ENCODE measurements at places on chromosomes 2 and 18.

DNA sequence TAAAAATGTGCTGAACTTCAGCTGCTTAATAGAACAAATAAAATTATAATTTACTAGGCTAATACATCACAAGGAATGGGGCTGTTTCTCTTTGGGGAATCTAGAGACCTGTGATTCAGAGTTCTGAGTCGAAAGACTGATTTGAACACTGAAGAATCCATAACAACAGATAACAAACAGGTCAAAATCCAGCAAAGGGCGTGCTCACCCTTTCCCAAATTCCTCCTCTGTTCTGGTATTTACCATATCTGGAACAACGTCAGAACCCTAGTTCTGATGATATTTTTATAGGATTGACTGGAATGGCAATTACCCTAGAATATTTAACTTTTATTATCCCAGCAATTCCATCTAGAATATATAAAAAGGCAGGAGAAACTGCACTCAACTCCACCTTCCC is 66.0 kb upstream of the ITGA6 start:
- no peak for DNase-seq

- peak; percentile 27 for DNase-seq
Measured at GRCh38 chr2:201813996-201814760, 7.8 kb downstream of the CDK15 start.

GRCh38 chr2:74375838-74376237 is 4.3 kb downstream of the DCTN1 start:
- no peak for DNase-seq

- DNase-seq: no peak
Measured at GRCh38 chr2:206700156-206700555, 18.0 kb downstream of the DYTN start.

DNA sequence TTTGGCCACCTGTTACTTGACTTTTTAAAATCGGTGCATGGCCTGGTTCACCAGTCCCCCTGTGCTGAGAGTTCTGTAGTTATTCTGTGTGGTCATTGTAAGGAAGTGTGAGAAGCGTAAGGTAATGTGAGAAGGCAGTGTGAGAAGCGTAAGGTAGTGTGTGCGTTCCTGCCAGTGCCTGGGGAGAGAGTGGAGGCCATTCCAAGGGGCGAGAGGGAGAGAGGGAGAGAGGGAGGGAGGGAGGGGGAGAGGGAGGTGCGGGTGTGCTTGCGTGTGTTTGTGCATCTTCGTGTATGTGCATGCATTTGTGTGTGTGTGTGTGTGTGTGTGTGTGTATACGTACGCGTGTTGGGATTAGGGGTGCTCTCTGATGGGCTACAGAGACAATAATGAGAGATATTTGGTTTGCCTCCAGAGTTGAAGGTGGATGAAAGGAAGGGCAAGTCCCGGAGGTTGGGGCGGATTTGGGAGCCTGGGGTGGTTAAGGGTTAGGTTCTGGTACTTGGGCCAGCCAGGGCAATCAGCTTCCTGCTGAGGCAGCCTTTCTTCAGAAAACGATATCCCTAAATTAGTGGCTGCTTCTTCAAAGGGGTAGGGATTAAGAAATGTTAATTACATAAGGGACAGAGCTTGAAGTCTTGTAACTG is 53.7 kb downstream of the SGPP2 start:
- DNase-seq: no peak

DNA sequence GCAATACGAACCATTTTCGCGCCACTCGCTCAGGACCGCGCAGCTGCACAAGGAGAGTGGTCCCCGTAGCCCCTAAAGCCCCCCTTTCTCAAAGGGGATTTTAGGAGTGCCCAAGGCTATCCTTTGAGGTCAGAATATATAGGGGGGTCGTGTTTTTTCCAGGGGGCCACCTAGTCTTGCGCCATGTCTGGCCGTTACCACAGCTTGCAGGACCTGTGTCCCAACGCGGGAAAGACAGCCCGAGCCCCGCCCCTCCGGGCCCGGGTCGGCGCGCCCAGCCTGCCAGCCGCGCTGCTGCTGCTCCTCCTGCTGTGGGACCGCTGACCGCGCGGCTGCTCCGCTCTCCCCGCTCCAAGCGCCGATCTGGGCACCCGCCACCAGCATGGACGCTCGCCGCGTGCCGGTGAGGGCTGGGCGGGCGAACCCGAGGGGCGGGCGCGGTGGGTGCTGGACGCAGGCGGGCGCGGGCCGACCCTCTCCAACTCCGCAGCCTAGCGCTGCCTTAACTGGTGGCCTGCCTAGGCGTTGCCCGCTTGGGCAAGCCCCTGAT is at the start of gene CDCA7:
TSS of gene CDCA7 (plus strand) at position 291 of the 550 bp plus-strand sequence. CDS start at position 383, 92 bp downstream.
- peak; percentile 69 for DNase-seq

- DNase-seq: no peak
Measured at GRCh38 chr2:224293976-224294375, 107.9 kb downstream of the FAM124B start.

- DNase-seq: no peak
Measured at GRCh38 chr2:86308356-86308755, 29.1 kb downstream of the REEP1 start.

- DNase-seq: no peak
Measured at GRCh38 chr2:157106950-157107349, 150.6 kb upstream of the GALNT5 start.

- DNase-seq: no peak
Measured at GRCh38 chr2:47519147-47519537, 116.2 kb downstream of the MSH2 start.

- no peak for DNase-seq
Measured at GRCh38 chr2:47208852-47209606, 53.9 kb upstream of the STPG4 start.

GRCh38 chr2:46329803-46330775 is 32.9 kb downstream of the EPAS1 start:
- no peak for DNase-seq

- no peak for DNase-seq
Measured at GRCh38 chr18:63477968-63478367, 1.2 kb downstream of the SERPINB5 start.

DNA sequence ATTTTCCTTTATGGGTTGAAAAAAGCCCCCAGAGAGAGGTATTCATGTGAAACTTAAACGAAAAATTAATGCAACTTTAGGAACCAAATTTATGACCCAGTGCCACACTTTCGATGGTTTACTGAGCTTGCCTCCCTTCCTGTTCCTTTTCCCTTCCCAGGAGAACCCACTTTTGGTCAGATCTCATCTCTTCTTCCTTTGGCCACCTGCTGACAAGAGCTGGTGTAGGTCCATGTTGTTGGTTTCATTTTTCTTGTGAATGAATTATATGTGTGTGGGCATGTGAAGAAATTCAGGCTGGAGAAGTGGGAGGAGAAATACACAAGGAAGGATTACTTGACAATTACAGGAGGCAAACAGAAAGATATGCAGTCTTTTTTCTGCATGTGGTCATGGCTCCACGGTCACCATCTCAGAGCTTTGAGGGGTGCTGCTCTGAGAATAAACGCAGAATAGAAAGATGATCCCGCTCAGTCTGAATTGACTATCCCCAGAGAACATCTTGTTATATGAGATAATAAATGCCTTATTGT is 111.3 kb upstream of the TCF4 start:
- no peak for DNase-seq

DNA sequence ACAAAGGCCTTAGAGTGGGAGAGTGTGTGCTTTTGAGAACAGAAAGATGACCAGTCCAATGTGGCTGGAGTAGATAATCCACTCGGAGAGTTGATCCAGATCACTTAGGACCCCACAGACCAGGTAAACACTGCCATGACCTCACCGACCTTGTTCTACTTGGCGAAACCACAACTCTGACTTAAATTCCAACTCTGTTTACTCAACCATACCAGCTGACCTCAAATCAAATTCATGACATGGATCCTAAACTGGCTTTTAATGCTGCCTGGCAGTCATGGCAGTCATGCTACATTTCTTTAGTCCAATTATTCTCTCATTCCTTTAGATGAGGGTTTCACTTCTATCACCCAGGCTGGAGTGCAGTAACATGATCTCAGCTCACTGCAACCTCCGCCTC is 347.1 kb upstream of the FAM98A start:
- no peak for DNase-seq

GRCh38 chr2:105800953-105801635 is 56.4 kb downstream of the NCK2 start:
- DNase-seq: no peak

- DNase-seq: no peak
Measured at GRCh38 chr2:3242747-3243369, 134.8 kb downstream of the EIPR1 start.

GRCh38 chr2:69375494-69376353 is 11.3 kb downstream of the GFPT1 start:
- DNase-seq: no peak

- DNase-seq: no peak
Measured at GRCh38 chr2:99960291-99960690, 182.1 kb downstream of the AFF3 start.

DNA sequence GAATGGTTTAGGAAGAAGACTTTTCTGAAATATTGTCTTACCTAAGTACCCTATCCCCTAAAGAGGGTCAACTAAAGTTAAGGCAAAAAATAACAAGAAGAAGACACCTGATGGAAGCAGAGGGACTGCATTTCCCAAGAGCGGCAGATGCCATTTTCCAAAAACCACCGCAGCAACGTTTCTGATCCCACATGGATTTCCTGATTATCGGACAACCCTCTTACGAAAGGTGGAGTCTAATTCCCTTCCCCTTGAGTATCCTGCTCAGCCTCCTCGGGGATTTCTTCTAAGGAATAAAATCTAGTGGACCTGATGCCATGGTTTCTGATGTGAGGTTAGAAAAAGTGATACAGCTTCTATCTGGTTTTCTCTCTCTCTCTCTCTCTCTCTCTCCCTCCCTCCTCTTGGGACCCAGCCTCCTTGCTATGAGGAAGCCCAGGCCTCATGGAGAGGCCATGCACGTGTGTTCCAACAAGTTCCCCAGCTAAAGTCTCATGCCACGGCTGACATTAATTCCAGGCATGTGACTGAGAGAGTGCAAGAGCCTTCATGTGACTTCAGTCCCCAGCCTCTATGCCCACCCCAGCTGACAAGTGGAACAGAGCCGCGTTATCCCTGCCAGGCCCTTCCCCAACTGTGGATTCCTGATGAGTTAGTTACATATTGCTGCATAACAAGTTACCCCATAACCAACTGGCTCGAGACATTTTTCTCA is 150.3 kb downstream of the SMAD2 start:
- no peak for DNase-seq

DNA sequence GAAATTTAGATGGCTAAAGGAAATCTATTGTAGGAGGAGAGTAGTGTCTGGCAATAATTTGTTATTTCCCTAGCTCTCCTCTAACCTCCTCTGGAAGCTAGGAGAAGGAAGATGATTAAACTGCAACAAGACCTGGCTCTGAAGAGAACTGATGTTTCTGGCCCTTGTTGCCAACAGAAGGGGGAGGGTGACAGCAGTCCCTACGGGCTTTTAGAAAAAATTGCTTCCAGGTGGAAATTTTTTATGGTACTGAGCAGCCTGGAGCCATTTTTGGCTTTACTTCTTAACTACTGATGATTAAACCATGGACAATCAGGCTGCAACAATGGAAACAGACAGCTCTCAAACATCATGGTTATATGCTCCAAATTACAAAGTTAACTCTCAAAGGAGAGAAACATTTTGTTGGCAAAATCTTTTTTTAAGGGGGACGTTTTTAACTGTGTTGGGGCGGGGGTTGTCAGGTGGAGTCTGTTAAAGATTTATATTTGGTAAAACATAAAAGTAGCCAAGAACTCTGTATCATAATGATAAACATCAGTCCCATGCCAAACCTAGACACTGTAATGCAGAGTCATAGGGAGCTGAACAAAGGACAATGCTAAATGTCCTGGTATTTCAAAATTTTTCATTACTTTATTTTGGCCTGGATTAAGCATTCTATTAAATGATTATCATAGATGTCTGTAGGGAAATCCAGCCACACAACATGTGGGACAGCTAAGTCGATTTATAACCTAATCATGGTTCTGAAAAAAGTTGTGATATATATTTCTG is 70.0 kb downstream of the EXOC6B start:
- peak; percentile 15 for DNase-seq

GRCh38 chr2:227447606-227448005 is 24.4 kb upstream of the AGFG1 start:
- no peak for DNase-seq

DNA sequence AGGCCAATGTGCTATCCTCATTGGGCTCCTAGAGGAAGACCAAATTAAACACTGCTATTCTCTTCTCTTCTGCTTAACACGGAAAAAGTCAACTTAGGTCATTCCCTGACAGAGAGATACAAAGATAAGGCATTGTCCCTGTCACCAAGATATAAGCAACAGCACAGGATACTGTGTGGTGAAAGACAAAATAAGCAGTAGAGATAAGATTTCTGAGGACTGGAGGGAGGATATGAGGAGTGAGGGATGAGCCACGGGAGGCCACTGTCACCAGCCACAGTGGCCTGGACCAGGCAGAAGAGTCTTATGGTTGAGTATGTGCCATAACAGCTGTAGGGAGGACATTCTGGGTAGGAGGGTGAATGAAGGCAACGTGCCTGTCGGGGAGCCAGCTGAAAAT is 54.4 kb upstream of the SLC14A2 start:
- no peak for DNase-seq

Measured in NCI-H446 treated with DMSO at 0.1 percent for 48 hours (cell line).